ENCODE measurements at places on chromosomes 6 and 20.
A peak's percentile ranks its signal among the peaks of the same experiment; 100 is the strongest.

DNA sequence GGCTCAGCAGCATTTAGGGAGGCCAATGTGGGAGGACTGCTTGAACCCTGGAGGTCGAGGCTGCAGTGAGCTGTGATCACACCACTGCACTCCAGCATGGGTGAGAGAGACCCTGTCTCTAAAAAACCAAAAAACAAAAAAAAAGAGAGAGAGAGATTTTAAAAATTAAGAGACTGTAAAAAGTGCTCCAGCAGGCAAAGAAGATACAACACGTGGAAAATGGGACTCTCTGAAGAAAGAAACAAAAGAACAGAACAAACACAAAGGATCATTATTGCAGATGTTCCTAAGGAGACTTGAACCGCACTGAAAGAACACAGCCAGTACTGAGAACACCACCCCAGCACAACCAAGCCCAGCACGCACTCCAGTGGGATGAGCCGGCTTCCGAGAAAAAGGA is 74.2 kb downstream of the TAF4 start:
- H3K36me3 ChIP-seq, result peaks cover 15% of the 10 kb centered on the region
- H3K27me3 ChIP-seq, result no peaks in the 10 kb centered on the region
- H3K4me1 ChIP-seq, result no peaks in the 10 kb centered on the region
- H3K4me3 ChIP-seq, result no peak overlapping the region

DNA sequence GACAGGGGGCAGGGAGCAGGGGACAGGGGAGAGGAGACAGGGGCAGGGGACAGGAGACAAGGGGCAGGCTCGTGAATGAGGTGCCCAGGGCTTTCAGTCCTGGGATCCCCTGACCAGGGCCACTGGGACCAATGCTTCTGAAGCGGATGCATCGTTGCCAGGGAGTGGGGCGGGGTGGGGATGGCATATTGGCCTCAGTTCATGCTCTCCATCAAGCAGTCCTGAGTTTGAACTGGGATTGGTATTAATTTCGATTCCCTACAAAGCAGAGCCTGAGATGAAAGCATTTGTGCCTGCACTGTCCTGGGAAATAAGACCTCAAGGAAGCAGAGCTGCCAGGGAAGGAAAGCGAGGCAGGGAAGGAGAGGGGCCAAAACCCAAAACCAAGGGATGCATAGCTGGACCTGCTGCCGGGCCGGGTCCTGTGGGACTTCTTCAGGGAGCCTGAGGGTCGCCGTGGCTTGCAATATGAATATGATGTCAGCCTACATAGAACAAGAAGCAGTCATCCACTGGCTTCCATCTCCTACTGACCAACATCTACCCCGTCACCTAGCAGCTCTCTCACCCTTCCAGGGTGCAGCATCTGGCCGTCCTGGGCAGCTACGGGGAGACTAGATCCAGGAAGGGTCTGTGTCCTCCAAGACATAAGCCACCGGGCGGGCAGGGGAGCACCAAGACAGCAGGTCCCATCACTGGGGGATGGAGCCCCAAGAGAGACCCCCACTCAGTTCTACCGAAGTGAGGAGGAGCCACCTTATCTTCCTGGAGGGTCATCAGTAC is 233.3 kb downstream of the SYNDIG1 start:
- DNase-seq, result no peak
- H3K27ac ChIP-seq, result no peak overlapping the region
- no peaks in the 10 kb centered on the region for H3K4me1 ChIP-seq
- H3K36me3 ChIP-seq, result no peaks in the 10 kb centered on the region

GRCh38 chr20:20685635-20686034 is 26.8 kb downstream of the RALGAPA2 start:
- peaks cover 15% of the 10 kb centered on the region for H3K4me1 ChIP-seq
- H3K27ac ChIP-seq, result no peak overlapping the region
- no peaks in the 10 kb centered on the region for H3K27me3 ChIP-seq
- no peaks in the 10 kb centered on the region for H3K36me3 ChIP-seq
- DNase-seq, result no peak

DNA sequence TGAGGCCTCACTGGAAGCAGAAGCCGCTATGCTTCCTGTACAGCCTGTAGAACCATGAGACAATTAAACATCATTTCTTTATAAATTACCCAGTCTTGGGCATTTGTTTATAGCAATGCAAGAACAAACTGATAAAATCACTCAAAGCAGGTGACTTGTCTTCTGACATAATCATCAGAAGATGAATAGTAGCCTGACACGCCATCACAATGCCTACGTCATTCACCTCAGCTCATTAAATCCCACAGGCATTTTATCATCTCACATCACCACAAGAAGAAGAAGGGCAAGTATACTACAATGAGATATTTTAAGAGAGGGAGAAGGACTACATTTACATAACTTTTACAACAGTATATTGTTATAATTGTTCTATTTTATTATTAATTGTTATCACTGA is 3.1 kb upstream of the CAP2 start:
- peaks cover 3% of the 10 kb centered on the region for H3K27me3 ChIP-seq
- no peak overlapping the region for H3K27ac ChIP-seq
- H3K4me3 ChIP-seq, result no peak overlapping the region
- DNase-seq, result no peak
- H3K4me1 ChIP-seq, result no peaks in the 10 kb centered on the region

GRCh38 chr20:51985013-51985415 is 182.7 kb upstream of the SALL4 start:
- no peak overlapping the region for H3K4me3 ChIP-seq
- DNase-seq, result no peak
- peak overlapping the region; percentile 70 for H3K27ac ChIP-seq
- H3K36me3 ChIP-seq, result no peaks in the 10 kb centered on the region
- H3K4me1 ChIP-seq, result peaks cover 21% of the 10 kb centered on the region
- no peaks in the 10 kb centered on the region for H3K27me3 ChIP-seq

GRCh38 chr20:24990810-24991252 is 1.7 kb downstream of the APMAP start:
- DNase-seq, result no peak
- peaks cover 24% of the 10 kb centered on the region for H3K4me1 ChIP-seq
- H3K36me3 ChIP-seq, result no peaks in the 10 kb centered on the region
- no peak overlapping the region for H3K4me3 ChIP-seq
- no peaks in the 10 kb centered on the region for H3K27me3 ChIP-seq

DNA sequence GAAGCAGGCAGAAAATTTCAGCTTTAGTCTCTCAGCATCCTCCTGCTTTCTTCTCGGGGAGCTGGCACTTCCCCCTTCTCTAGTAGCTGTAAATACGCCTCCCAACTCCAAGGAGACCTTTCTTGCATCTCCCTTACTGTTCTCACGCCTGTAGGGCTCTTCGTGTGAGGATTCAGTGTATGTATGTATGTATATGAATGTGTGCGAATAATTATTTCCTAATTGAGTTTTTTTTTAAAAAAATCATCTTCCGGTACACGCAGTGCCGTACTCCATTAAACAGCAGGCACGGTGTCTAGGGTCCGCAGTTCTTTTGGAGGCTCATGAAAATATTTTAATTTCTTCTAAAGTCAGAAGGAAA is 85.4 kb downstream of the HFE start:
- no peak for DNase-seq
- H3K4me1 ChIP-seq, result no peaks in the 10 kb centered on the region
- H3K36me3 ChIP-seq, result no peaks in the 10 kb centered on the region
- no peaks in the 10 kb centered on the region for H3K27me3 ChIP-seq

DNA sequence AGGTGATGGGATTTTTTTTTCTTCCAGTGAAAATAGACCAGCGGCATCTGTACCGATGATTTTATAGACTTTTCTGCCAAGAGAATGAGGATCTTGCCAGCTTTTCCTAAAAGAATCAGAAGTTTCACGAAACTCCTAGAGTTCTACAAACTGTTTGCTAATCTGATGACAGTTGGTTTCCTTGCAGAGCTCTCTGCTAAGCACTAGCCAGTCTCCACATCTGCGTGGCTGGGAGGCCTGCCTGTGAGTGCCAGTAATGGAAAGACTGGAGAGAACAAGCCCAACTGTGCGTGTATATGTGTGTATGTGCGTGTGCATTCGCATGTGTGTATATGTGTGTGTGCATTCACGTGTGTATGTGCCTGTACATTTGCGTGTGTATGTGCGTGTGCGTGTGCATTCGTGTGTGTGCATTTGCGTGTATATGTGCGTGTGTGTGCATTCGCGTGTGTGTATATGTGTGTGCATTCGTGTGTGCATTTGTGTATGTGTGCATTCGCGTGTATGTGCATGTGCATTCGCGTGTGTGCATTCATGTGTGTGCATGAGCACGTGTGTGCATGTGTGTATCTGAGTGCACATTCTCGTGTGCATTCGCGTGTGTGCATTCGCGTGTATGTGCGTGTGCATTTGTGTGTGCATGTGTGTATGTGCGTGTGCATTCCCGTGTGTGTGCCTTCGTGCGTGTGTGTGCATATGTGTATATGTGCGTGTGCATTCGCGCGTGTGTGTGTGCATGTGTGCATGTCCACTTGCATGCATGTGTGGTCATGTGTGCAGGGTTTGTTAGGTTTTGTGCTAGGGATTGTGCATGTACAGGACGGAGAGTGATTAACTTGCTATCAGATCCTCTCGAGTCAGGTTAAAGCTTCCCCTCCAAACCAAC is 379.4 kb downstream of the TAF4 start:
- H3K27me3 ChIP-seq, result peaks cover 74% of the 10 kb centered on the region
- no peak for DNase-seq
- H3K36me3 ChIP-seq, result no peaks in the 10 kb centered on the region
- H3K4me1 ChIP-seq, result peaks cover 28% of the 10 kb centered on the region
- no peak overlapping the region for H3K4me3 ChIP-seq
- no peak overlapping the region for H3K27ac ChIP-seq

- no peaks in the 10 kb centered on the region for H3K27me3 ChIP-seq
- H3K27ac ChIP-seq, result peak overlapping the region; percentile 97
- peaks cover 9% of the 10 kb centered on the region for H3K4me1 ChIP-seq
Observed at GRCh38 chr20:23419995-23420901, 1.0 kb downstream of the NAPB start.

DNA sequence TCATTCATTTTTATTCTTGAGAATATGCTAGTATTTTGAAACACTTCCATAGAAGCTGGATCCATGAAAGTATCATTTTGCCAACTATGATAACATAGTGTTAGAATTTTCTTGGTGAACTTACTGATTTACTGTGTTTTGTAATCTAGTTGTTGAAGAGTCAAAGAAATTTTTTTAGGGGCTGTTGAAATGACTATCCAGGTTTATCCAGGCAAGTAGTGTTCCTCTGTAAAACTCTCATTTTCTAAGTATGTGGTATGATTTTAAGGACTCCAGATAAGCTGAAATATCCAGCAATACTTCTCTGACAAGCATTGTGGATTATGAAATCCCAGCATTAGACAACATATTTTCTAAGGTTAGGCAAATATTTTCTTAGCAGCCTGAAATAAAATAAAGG is 95.9 kb downstream of the GRIK2 start:
- H3K4me1 ChIP-seq, result no peaks in the 10 kb centered on the region
- H3K4me3 ChIP-seq, result no peak overlapping the region
- no peaks in the 10 kb centered on the region for H3K27me3 ChIP-seq
- DNase-seq, result no peak
- no peak overlapping the region for H3K27ac ChIP-seq
- no peaks in the 10 kb centered on the region for H3K36me3 ChIP-seq

DNA sequence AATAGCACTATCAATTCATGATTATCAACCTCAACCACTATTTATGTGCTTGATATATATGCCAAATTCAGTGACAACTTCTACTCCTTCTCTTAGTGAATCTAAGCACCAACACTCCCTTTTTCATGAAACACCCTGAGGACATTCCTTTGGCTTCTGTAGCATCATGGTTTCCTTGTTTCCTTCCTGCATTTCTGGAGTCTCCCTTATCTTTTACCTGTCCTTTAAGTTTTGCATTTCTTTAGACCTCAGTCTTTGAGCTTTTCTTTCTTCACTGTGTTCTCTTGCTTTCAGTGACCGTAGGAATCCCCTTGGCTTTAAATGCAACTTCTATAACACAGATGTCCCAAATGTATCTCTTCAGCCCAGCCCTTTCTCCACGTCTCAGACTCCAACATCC is 143.8 kb upstream of the MLIP start:
- no peaks in the 10 kb centered on the region for H3K36me3 ChIP-seq
- H3K27me3 ChIP-seq, result no peaks in the 10 kb centered on the region
- no peak overlapping the region for H3K27ac ChIP-seq
- H3K4me1 ChIP-seq, result no peaks in the 10 kb centered on the region
- H3K4me3 ChIP-seq, result no peak overlapping the region
- DNase-seq, result no peak

DNA sequence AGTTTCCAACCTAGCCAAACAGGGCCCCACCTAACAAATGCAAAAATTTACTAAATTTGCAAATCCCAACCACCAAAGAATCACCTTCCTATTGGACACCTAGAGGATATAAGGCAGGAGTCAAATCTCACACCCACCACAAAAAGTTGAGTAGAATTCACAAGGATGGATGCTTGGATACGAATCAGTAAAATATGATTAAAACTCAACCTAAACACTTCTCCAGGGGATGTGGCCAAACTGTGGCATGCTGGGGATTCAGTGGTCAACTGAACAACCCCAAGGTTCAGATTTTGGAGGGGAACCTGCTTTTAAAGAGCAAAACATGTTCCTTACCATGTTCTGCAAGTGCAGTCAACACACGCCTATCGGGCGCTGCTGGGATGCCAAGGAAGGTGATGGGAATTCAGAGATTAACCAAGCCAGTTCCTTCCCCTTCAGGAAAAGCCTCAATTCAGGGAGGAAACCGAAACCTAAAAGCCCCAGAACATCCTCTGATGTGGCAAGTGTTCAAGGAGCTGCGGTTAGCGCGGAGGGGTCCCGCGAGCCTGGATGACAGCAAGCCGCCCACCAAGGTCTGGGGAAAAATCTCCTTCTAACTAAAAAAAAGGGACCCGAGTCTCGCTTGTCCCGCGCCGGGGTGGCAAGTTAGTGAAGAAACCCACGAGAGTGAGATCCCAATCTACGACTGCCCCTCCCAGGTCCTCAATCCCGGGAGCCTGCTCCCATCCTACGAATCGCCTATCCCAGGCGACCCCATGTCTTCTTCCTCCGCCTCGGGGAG is 902 bp downstream of the SAMHD1 start:
- H3K4me3 ChIP-seq, result peak overlapping the region; percentile 89
- no peak for DNase-seq
- H3K36me3 ChIP-seq, result no peaks in the 10 kb centered on the region
- peaks cover 26% of the 10 kb centered on the region for H3K4me1 ChIP-seq
- no peaks in the 10 kb centered on the region for H3K27me3 ChIP-seq
- H3K27ac ChIP-seq, result peak overlapping the region; percentile 95

DNA sequence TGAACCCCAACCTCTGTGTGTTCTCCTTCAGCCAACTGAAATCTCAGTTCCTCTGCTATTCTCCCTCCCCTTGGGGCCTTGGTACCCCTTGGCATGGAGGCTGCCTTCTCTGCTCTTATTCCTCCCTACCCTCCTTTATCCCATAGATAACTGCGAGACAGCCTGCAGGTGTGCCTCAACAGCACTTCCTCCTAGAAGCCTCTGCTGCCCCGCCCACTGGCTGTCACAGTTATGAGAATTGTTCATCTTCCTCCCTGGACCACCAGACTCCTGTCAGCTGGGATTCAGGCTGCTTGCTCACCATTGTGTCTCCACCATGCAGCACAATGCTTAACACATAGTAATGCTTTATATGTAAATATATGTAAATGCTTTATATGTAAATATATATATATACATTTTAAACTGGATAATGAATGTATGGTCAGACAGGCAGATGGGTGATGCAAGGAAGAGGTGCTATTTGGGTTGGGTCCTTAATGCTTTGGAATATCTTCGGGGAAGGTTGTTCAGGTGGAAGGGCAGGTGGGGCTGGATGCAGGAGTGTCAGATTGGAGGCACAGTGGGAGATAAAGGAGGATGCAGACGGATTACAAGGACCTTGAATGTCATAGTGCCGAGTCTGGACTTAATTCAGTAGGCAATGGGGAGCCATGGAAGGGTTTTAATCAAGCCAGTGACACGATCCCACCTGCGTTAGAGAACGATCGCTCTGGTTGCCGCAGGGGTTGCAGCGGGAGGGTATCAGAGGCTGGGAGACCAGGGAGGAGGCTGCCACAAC is 4.9 kb downstream of the CDH22 start:
- peaks cover 13% of the 10 kb centered on the region for H3K4me1 ChIP-seq
- H3K36me3 ChIP-seq, result no peaks in the 10 kb centered on the region
- peaks cover 97% of the 10 kb centered on the region for H3K27me3 ChIP-seq
- H3K27ac ChIP-seq, result no peak overlapping the region
